ENCODE measurements at places on chromosomes 7 and 10. TPM values are rescaled to one million over a fixed set of nuclear protein-coding genes. Genes with fewer than 3 reads are reported as not detected.

- DNase-seq, result no peak
Observed at GRCh38 chr7:131546583-131547141, 9.8 kb downstream of the PODXL start.

DNA sequence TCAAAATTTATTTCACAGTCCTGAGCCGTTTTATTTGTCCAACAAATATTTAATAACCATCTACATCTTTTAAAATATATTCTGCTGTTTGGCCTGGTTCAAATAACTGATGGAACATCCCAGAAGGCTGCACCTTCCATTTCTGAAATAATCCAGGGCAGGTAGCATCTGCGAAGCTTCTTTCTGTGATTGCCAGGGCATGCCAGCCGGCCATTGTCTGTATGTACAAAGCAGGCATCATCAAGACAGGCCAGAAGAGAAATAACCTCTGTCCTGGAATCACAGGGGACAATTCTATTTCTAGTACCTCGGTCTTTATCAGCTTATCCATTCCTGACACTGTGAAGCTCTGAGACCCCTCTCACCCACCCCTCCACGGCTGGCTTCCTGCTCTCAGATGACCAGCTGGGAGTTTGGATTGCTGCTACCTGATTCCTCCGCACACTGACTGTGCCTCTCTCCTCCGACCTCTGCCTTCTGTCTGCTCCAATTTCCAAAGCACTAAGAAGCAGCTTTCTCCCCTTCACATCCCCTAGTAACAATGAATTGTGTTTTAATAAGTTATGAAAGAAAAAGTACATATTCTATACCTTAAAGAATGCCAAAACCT lies 8.0 kb downstream of the DGKI start:
- DNase-seq, result no peak

DNA sequence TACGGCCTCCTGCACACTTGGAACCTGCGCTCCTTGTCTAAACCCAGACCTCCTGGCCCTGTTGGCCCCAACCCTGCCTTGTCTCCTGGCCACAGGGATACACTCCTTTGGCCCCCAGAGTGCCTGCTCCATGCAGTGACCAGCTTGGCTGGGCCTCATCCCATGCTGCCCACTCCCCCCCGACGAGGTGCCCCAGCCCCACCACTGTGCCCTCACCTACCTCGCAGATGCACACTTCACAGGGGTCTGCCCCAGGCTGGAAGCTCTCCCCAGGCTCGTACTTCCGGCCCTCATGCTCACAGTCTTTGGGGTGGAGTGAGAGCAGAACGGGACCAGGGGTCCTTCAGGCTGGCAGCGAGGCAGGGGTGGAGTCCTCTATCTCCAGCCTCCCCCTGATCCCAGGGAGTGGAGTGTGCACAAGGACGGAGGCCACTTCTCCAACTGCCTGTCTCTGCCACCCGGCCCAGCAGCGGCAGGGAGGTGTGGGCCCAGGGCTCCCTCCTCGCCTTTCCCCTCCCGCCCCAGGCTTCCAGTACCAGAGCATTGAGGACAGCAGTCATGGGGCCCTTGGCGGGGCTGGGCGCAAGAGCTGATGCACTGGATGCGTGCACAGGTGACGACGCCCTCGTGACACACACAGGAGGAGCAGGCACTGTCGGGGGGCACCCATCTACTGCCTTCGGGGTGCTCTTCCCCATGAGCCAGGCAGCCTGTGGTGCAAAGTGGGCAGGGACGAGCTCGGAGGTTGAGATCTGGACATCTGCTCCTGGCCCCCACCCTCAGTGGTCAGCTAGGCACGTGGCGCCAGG lies 22.1 kb downstream of the ATP6V1F start:
- no peak for DNase-seq

- no peak for DNase-seq
Observed at GRCh38 chr10:34206935-34207268, 608.2 kb downstream of the PARD3 start.

- DNase-seq, result no peak
Observed at GRCh38 chr10:71502190-71502589, 105.5 kb downstream of the CDH23 start.

DNA sequence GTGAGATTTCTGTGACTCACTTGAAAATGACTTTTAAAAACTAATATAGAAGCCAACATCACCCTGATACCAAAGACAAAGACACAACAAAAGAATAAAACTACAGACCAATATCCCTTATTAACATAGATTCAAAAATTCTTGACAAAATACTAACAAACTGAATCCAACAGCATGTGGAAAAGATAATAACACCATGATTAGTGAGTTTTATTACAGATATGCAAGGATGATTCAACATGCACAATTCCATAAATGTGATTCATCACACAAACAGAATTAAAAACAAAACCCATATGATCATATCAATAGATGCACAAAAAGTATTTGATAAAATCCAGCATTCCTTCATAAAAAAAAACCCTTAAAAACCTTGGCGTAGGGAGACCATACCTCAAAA lies 6.5 kb downstream of the MGAM start:
- DNase-seq, result no peak

Gene ARHGAP19
- 14.7 TPM for total RNA-seq

Gene OPALIN
- total RNA-seq, result 75.4 TPM

Gene ALOX5
- total RNA-seq, result 8.1 TPM

Gene NEBL
- 160 TPM for total RNA-seq

Gene DOCK4
- total RNA-seq, result 144 TPM

Gene EN2
- total RNA-seq, result 0.16 TPM

Gene FAM25A
- total RNA-seq, result not detected

Gene SFTPA1
- total RNA-seq, result not detected
